ENCODE measurements at places on chromosomes 4 and X. TPM values are rescaled to one million over a fixed set of nuclear protein-coding genes. Genes with fewer than 3 reads are reported as not detected.
A peak's percentile ranks its signal among the peaks of the same experiment; 100 is the strongest.

The TXK gene
- total RNA-seq = 28.8 TPM

The INPP4B gene
- total RNA-seq = 53.9 TPM

The SPIN4 gene
- 7.4 TPM for total RNA-seq

The SH3TC1 gene
- total RNA-seq = 23.1 TPM

The MAGEA8 gene
- not detected for total RNA-seq

The FGF5 gene
- total RNA-seq = not detected

The UGT2B10 gene
- not detected for total RNA-seq

DNA sequence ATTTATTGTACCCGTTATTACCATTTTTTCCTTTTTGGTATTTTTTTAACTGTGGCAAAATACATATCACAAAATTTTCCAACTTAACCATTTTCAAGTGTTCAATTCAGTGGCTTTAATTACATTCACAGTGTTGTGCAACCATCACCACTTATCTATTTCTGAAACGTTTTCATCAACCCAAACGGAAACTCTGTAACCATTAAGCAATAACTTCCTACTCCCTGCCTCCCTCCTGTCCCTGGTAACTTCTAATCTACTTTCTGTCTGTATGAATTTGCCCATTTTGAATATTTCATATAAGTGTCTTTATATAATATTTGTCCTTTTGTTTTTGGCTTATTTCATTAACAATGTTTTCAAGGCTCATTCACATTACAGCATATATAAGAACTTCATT lies 57.4 kb upstream of the MSN start:
- no peak for ATAC-seq

DNA sequence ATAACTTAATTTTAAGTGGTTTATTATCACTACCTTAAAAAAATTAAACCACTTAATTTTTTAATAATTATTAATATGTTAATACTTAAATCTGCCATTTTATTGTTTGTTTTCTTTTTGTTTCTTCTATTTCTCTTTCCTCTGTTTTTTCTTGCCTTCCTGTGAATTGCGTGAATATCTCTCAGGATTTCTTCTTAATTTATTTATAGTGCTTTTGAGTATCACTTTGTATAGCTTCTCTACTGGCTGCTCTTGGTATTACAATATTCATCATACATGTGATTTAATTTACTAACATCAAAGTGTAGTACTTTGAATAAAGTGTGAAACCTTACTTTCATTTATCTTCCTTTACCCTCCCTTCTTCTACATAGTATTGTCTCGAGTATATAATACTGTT lies 349.5 kb upstream of the CPXCR1 start:
- no peak for ATAC-seq

- peak; percentile 99 for ATAC-seq
Observed at GRCh38 chr4:98794565-98795205, 134.2 kb downstream of the EIF4E start.

DNA sequence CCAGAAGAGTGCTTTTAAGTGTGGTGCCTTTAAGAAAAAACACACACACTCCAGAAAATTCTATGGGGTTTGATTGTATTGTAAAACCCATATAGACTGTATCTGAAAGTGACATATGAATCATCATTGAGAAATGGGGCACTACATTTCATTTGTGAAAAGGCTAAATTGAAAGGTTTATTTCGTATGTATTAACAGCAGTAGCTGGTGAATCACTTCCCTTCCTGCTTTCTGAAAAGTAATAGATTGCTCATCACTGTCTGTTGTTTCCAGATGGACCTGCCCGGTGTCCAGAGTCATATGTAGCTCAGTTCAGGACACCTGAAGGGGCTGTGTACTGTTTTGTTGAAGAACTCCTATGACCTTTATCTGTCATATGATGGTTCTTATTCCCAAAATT lies 28.1 kb upstream of the HPRT1 start:
- peak; percentile 98 for ATAC-seq

- ATAC-seq = no peak
Observed at GRCh38 chrX:45518552-45518951, 317.9 kb upstream of the DIPK2B start.

DNA sequence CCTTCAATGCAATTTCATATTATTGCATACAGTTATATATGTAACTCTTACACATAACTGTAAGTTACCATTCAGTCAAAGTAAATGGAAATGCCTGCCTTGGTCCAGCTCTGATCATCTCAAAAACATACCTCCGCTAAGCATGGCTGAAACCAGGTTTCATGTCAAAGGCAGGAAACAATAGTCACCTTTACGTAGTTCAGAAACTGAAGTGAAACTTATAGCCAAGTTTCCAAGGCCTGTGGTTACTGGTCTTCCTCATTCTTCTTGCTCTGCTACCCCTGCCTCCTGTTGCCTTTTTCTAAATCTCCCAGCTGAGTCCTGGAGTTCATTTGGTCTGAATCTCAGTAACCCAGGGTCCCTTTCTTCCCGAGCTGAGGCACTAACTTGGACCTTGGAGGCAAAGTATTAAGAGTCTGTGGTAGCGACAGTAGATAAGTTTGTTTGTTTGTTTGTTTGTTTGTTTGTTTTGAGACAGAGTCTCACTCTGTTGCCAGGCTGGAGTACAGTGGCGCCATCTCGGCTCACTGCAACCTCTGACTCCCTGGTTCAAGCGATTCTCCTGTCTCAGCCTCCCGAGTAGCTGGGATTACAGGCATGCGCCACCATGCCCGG lies 30.8 kb downstream of the DAPP1 start:
- peak; percentile 54 for ATAC-seq

- ATAC-seq = no peak
Observed at GRCh38 chr4:118350961-118351360, 1.8 kb downstream of the PRSS12 start.

- ATAC-seq = no peak
Observed at GRCh38 chr4:38044060-38044459, 83.9 kb downstream of the PTTG2 start.

GRCh38 chrX:153924149-153924861 lies 1.8 kb downstream of the ARHGAP4 start:
- no peak for ATAC-seq

GRCh38 chrX:352582-353314 lies 34.0 kb downstream of the PPP2R3B start:
- no peak for ATAC-seq

GRCh38 chrX:120726294-120726693 lies 96.4 kb upstream of the C1GALT1C1 start:
- ATAC-seq = no peak

- ATAC-seq = peak; percentile 35
Observed at GRCh38 chrX:150028692-150029091, 90.4 kb upstream of the EOLA2 start.

DNA sequence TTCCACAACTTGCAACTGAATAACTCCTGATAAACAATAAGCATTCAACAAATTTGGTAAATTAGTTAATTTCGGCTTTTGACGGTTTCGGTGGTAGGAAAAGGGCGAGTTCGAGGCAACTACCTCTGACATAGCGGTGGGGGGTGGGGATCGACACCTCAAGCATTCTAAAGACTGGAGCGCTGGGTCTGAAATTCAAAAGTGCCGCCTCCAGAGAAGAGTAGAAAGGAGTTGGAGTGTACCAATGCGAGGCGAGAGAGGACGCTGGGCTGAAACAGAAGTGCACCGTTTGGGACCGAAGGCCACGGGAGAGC lies 725 bp downstream of the SMC1A start:
- ATAC-seq = peak; percentile 25

DNA sequence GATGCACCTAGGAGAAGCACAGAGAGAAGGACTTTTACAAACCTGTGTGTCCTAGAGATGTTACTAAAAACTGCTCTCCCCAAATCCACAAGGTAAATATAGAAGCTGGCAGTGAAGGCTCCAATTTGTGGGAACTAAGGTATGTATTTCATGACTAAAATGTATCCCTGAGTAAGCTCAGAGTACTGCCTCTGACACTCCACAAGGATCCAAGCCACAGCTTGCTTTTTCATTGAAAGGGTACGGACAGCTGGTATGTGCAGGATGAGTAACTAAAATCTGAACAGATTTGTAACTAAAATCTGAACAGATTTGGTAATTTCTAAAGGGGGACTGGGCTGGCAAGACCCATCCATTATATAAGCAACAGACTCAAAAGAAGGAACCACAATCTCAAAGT lies 187.6 kb downstream of the DCLK2 start:
- no peak for ATAC-seq

GRCh38 chrX:136647677-136648360 lies at the start of gene CD40LG:
CD40LG (plus strand) TSS chrX:136648158; CDS start chrX:136648249, 91 bp downstream.
- peak; percentile 54 for ATAC-seq

DNA sequence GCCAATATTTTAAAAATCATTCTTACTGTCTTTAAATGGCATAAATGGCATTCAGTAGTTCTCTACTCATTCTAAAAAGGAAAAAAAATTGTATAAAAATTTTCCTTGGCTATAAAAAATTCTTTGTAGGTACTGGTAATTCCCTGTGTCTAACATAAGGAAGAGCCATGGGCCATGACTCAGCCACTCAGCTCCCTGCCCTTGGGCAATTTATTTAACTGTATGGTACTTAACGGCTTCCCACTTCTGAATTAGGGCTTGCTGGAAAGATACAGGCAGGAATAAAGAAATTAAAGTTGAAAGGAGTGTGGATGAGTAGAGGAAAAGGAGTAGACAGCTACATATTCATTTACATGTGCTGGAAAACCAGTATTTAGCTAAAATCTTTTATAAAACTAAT lies 30.6 kb downstream of the ABHD18 start:
- no peak for ATAC-seq

GRCh38 chr4:61505773-61506685 lies 305.9 kb downstream of the ADGRL3 start:
- no peak for ATAC-seq

DNA sequence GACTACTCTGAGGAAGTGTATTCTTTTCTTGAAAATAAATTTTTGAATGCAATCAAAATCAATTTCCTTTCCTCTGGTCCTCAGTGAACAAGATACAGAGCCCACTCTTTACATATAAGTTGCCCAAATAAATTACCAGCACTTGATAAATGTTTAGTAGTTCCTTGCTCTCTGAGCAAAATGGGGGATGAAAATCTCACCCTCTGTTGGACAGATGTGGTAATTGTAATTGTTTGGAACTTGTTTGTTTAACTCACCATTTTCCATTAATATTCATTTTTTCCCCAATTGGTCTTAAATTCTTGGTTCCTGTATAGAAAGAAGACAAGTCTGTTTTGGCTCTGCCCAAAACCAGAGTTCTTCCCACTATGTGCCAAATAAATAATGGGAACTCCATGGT lies 146.3 kb downstream of the LDB2 start:
- ATAC-seq = no peak

GRCh38 chr4:182126603-182127002 lies 116.6 kb upstream of the TENM3 start:
- no peak for ATAC-seq

GRCh38 chr4:8819019-8819418 lies 52.6 kb downstream of the HMX1 start:
- no peak for ATAC-seq

- ATAC-seq = peak; percentile 48
Observed at GRCh38 chr4:76305971-76306881, at the start of gene STBD1. STBD1 (plus strand) TSS chr4:76306733; CDS start chr4:76306770, 37 bp downstream.

DNA sequence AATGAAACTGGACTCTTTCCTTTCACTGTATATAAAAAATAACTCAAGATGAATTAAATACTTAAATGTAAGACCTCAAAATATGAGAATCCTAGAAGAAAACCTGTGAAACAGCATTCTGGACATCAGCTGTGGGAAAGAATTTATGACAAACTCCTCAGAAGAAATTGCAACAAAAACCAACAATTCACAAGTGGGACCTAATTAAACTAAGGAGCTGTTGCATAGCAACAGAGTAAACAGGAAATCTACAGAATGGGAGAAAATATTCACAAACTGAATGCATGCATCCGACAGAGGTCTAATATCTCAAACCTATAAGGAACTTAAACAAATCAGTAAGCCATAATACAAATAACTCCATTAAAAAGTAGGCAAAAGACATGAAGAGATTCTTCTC lies 851.7 kb upstream of the PCDH10 start:
- no peak for ATAC-seq

All from activated T-helper 17 cell treated with anti-CD3 and anti-CD28 coated beads, Interleukin-2, amount 50 U/mL, for 72 hours (primary cell).